ENCODE measurements at places on chromosomes 6 and 20.

DNA sequence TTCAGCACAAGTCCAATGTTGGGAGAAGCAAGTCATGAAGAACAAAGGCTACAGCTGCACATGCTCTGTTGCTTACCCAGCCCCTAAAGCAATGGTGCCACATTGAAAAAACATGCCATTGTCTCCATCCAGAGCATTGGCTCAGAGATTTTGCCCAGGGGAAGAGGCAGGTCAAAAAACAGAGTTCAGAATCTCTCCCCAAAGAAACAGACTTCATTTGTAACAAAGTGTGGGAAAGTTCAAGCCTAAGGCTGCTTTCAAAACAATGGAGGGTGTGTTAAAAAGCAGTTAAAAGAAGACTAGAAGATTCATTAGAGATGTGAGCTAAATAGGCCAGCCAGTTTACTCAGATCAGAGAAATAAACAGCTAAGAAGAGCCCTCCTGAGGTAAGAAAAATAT is 63.6 kb downstream of the DZANK1 start:
- no peak for DNase-seq

DNA sequence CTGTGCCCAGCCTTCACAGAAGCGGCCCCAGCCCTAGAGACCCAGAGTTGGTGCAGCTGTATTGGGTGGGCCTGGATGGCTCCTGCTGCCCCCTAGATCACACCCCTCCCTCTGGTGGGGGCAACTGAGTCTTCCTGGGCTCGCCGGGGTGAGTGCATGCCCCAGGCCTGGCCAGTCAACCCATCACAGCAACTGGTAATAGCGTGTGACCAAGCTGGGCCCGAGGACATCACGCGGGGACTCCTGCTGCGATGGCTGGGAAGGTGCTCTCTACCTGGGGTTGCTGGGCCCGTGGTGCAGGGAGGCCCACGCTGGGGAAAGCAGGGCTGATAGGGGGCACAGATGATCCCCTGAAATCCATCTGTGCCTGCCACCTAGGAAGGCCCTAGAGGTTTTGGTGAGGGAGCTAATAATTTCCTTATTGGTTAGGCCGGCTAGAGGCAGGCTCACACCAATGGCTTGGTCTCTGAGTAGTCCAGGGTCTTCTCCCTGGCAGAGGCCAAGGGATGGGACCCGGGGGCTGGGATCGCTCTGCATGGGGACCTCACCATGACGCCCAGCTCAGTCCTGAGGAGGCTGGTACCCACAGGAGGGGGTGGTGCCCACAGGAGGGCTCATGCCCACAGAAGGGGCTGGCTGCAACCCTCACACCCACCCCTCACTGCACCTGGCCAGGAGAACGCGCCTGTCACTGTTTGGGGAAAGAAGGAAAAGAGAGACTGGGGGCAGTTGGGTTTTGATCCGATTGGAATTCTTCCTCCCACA is 103.9 kb downstream of the ASXL1 start:
- DNase-seq = no peak

- no peak for DNase-seq
Observed at GRCh38 chr6:107506145-107506544, 16.2 kb downstream of the SOBP start.

- DNase-seq = no peak
Observed at GRCh38 chr6:23246896-23247295, 677.5 kb downstream of the HDGFL1 start.

All from right hindlimb (tissue), 1 donor.